GM23248 (cell line): ENCODE measurements at places on chromosomes 12 and 14. TPM values are rescaled to one million over a fixed set of nuclear protein-coding genes. Genes with fewer than 3 reads are reported as not detected.
A peak's percentile ranks its signal among the peaks of the same experiment; 100 is the strongest.

IL23A gene
- polyA plus RNA-seq, result 0.19 and 0.31 TPM in 2 replicates

TAS2R20 gene
- not detected in 2 replicates for polyA plus RNA-seq

CLEC12A gene
- polyA plus RNA-seq, result not detected in 2 replicates

DBX2 gene
- not detected in 2 replicates for polyA plus RNA-seq

IL26 gene
- not detected in 2 replicates for polyA plus RNA-seq

PTPRQ gene
- 0.15 and 0.18 TPM in 2 replicates for polyA plus RNA-seq

GPR162 gene
- 0.14 and 0.21 TPM in 2 replicates for polyA plus RNA-seq

PRKD1 gene
- 28.1 and 30.7 TPM in 2 replicates for polyA plus RNA-seq

BHLHE41 gene
- 1.3 and 1.7 TPM in 2 replicates for polyA plus RNA-seq

CPM gene
- 21.0 and 22.5 TPM in 2 replicates for polyA plus RNA-seq

OR6C2 gene
- polyA plus RNA-seq, result not detected in 2 replicates

B4GALNT3 gene
- 0.09 TPM in 1 of 2 replicates, not detected in the other for polyA plus RNA-seq

TAS2R19 gene
- polyA plus RNA-seq, result not detected in 2 replicates

BCL2L2 gene
- polyA plus RNA-seq, result 6.4 and 8.1 TPM in 2 replicates

MNAT1 gene
- polyA plus RNA-seq, result 39.9 and 43.8 TPM in 2 replicates

- DNase-seq, result no peak
Measured at GRCh38 chr12:82866946-82867345, 180.2 kb downstream of the TMTC2 start.

GRCh38 chr12:116143909-116144308 is 133.6 kb downstream of the MED13L start:
- peak; percentile 80 for DNase-seq

- DNase-seq, result peak; percentile 48
Measured at GRCh38 chr14:69424149-69424923, 25.8 kb downstream of the SLC39A9 start.

- no peak for DNase-seq
Measured at GRCh38 chr14:45486599-45486998, 233.6 kb upstream of the MIS18BP1 start.

DNA sequence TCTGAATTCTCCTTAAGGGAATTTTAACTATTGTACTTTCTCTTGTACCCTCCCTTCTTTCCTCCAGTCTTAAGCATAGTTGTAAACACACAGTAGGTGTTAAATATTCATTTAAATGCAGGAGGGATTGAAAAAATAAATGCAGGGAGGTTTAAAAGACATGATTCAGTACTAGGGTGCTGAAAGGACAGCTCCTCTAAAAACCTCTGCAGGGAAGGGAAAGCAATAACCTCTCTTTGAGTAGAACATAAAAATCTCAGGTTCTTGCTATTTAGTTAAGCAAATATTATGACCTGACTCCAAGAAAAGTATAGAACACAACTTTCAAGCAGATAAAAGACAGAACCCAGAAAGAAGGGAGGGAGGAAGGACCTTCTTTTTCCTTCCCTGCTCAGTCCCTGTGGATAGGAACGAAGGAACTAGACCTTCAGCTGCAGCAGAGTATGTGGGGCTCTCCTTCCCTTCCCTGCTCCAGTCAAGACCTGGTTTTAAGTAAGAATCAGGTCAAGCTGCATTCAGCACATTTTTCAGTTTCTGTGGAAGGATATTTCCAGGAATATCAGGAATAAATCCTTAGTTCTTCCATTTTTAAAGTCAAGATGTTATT is 4.7 kb downstream of the MAP3K9 start:
- peak; percentile 38 for DNase-seq

DNA sequence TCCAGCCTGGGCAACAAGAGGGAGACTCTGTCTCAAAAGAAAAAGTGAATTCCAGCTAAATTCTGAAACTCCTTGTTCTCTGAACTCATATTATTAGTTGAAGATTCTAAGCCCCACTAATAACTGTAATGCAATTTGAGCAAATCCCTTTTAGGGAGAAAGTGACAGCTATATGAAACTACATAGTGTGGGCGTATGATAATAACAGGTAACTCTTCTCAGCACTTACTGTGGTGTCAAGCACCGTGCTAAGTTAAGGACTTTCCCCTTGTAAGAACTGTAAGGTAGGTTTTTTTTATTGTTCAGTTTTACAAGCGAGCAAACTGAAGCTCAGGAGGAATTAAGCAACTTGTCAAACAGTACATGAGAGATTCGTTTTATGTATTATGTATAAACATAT is 5.4 kb downstream of the ANKRD13A start:
- no peak for DNase-seq

GRCh38 chr12:68612697-68613096 is 2.0 kb downstream of the RAP1B start:
- no peak for DNase-seq

DNA sequence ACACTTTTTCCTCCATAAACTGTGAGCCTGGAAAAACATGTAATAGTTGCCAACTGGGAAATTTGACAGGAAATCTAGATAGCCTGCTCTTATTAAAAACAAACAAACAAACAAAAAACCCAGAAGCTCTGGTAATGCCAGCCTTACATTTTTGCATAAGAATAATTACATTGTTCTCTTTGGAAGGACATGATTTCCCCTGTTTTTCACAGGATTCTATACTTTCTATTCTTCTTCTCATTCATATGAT is 137.9 kb downstream of the AEBP2 start:
- no peak for DNase-seq

DNA sequence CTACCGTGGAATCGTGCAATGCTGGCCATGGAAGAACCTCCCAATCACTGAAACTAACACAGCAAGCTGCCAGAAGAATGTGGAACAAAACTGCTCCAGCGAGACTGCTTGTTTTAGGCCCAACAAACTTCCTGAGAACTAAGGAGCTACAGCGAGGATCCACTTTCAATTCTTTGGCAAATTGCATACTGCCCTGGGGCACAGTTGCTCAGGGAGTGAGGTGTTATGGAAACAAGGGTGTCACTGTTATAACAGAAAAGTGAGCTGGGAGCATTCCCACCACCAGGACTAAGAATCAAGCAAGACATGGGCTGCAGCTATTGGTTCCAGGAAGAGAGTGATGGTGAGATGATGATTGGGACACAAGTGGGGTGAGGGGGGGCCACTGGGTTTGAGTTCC is 1606.1 kb upstream of the FLRT2 start:
- no peak for DNase-seq

GRCh38 chr12:103821773-103822172 is 19.3 kb downstream of the NT5DC3 start:
- peak; percentile 42 for DNase-seq

- DNase-seq, result no peak
Measured at GRCh38 chr12:50933459-50934124, 18.8 kb upstream of the HIGD1C start.

- no peak for DNase-seq
Measured at GRCh38 chr12:28938581-28939235, 210.4 kb upstream of the FAR2 start.

- DNase-seq, result peak; percentile 8
Measured at GRCh38 chr12:70448371-70448770, 82.3 kb downstream of the KCNMB4 start.

DNA sequence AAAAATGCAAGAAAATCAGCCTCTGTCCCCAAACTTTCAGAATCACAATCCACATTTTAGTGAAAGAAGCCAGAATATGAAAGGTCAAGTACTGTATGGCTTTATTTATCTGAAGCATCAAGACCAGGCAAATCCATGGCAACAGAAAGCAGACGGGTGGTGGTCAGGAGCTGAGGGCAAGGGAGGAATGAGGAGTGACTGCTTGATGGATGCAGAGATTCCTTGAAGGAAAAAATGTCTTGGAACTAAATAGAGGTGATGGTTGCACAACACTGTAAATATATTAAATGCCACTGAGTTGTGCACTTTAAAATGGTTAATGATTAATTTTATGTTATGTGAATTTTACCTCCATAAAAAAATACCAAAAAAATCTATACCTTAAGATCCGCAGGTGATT is 165.1 kb downstream of the GXYLT1 start:
- no peak for DNase-seq

DNA sequence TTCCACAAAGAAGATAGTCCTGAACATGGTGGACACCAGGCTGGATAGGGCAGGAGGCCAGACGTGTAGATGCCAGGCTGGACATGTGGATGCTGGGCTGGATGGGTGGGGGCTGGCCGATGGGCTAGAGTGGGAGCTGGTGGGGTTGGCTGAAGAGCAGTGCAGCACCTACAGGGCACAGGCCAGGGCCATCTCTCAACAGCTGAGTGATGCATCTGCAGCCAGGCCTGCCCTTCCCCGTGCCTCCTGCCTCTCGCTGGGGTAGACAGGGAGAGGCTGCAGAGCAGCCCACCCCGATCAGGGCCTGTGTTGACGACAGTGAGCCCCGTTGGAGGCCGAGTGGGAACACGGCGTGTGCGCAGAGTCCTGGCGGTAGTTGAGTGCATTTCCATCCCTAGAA is 39.3 kb downstream of the EP400 start:
- DNase-seq, result no peak

DNA sequence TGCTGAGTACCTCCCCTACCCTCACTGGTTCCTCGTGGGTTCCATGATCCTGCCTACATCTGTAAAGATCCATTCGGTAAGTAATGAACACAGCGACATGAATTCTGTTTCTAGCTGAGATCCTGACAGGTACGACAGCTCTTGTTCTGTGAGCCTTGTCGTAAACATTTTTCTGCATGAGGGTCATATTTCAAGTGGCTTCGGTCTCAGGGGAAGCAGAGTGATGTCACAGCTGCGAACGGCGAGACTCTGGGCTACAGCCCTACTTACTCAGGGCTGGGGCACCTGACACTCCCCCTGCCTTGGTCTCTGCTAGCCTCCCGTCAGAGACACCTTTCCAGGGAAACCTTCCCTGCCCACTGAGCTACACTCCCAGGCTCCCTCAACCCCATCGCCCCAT is 85.8 kb downstream of the RBM19 start:
- no peak for DNase-seq

- no peak for DNase-seq
Measured at GRCh38 chr12:53101931-53102781, 1.1 kb upstream of the SOAT2 start.

GRCh38 chr14:101814934-101815333 is 53.4 kb downstream of the PPP2R5C start:
- no peak for DNase-seq

- no peak for DNase-seq
Measured at GRCh38 chr14:76706811-76707210, 54.5 kb upstream of the VASH1 start.

DNA sequence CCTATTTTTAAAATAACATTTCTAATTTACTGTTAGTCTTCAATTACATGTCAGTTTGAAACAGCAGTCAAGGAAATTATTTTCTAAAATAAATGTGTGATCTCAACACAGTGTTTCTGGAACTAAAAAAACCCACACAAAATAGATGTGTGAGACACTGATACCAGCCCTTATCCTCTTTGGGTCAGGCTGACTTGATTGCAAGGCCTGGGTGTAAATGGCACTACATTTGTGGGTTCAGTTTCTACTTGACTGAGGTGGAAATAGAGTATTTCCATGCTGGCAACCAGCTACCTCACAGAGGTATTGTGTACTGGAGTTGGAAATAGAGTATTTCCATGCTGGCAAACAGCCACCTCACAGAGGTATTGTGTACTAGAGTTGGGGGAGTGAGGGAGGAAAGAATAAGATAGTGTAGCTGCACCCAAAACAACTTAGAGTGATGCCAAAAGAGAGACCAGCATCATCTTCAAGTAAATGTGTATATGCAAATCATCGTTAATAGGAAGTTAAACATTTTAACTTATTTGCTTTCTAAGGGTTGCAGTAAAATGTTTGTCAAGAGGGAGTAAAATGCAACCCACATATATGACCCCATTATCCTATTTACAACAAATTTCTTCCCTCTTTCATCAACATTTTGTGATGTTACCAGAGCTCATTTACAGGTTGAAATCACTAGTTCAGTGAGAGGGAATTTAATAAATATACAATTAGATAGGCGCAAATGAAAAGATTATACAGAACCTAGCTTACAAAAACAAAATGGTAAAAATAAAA is 10.7 kb upstream of the LYZ start:
- DNase-seq, result no peak

DNA sequence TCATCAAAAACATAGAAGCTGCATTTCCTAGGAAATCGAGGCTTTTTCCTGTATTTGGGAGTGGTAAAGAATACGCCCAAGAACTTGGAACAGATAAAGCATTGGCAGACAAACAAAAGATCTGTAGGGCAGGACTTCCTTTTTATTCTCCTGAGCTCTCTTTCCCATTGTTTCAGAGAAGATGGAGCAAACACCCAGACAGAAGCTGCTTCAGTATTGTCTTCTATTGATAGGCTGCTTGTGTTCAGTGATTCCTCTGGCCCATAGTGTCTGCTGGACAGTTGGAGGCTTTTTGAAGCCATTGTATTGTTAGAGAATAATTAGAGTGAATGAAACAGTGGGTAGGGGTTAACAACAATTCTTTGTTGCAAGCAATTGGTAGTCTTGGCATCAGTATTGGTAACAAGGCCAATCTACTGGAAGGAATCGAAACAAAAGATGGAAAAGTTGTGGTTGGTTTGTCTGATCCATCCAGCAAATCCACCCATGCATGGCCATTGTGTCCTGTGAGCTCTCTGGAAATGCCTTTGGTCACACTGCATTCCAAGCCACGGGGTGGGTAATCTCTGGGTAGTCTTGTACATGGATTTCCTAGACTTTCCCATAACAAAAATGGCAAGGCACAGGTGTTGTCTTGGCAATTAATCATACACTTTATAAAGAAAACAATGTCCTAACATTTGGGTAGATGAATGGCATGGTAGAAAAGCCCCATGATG is 424.8 kb downstream of the RAD51B start:
- no peak for DNase-seq

DNA sequence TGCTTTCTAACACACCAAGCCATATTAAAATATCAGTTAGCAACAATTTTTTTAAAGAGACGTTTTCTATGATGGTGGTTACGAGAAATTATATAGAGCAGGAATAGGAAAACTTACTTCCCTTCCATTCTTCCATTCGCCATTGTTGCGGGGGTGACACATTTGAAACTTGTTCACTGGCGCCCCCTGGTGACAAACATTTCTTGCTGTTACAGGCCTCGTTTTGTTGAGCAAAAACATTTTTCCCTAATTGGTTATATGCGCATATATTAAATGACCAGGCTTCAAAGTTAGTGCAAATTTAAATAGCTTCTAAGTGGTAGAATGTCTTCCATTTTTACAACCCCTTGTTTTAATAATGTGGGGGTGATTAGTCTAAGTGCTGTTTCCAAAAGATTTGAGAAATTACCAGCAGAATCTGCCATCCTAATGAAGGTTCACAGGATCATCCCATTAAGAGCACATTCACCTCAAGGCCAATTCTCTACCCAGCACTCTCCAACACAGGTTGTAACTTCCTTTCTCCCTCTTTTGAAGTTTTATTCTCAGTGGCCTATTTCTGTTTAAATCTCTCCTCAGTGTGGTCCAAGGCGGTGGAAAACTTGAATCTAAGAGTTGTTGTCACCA is 1124.7 kb downstream of the FLRT2 start:
- DNase-seq, result peak; percentile 20

GRCh38 chr12:96985515-96986362 is 78.7 kb downstream of the NEDD1 start:
- DNase-seq, result peak; percentile 55

GRCh38 chr14:101828046-101828445 is 66.5 kb downstream of the PPP2R5C start:
- no peak for DNase-seq

GRCh38 chr14:44756554-44756953 is 205.2 kb downstream of the KLHL28 start:
- no peak for DNase-seq

- peak; percentile 87 for DNase-seq
Measured at GRCh38 chr12:122023339-122024131, 1.9 kb downstream of the BCL7A start.

GRCh38 chr12:81472934-81473333 is 286.2 kb downstream of the PPFIA2 start:
- DNase-seq, result no peak
